RCC 7860 (cell line): ENCODE measurements at places on chromosomes 1 and 21.

DNA sequence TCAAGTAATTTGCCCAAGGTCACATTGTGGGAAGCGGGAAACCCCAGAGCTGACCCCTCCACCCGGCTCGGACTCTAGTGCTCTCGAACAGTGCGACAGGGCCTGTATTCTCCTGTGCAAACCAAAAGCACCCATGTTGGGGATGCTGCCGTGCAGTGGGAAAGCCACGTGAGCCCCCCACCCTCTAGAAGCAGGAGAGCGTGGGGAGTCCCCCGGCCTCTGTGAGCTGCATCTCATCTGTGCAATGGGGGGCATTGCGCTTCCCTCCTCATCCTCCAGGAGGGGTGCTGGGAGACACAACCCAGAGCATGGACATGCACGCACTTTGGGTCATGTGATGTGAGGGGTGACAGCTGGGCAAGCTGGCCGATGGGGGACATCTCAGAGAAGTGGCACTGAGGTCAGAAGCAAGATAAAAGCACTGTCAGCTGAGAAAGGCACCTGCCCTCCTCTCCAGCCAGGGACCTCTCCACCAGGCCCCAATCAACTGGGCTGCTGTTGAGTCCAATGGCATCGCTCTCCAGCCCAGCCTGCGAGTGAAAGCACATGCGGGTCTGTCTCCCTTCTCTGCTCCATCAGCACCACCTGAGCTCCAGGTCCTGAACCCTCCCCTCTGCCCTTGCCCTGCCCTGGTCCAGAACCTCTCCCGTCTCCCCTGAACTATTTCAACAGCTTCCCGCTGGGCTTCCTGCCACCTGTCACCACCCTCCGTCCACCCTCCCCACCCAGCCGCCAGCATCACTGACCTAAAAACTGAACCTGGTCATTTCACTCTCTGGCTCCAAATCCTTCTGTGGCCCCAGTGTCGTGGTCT, 76.4 kb upstream of the IFFO2 start:
- DNase-seq = no peak

DNA sequence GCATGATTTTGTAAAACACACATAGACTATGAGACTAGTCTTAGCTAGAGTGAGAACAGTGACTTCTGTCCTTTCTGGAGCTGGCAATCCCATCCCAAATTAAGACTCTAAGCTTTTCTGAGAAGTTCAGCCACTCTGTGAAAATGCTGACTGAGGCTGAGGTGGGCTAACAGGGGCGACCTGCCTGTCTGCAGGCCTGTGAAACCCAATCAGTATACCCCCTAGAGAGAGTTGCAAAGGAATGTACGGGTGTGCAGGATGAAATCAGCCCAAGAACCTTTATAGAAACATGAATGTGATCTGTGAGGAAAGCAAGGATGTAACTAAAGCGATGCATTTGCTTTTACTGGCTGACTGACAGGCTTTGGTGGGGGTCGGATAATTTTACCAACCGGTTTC, 16.0 kb upstream of the TBX15 start:
- DNase-seq = no peak

- DNase-seq = no peak
Measured at GRCh38 chr1:17404820-17405219, 32.8 kb downstream of the PADI6 start.

DNA sequence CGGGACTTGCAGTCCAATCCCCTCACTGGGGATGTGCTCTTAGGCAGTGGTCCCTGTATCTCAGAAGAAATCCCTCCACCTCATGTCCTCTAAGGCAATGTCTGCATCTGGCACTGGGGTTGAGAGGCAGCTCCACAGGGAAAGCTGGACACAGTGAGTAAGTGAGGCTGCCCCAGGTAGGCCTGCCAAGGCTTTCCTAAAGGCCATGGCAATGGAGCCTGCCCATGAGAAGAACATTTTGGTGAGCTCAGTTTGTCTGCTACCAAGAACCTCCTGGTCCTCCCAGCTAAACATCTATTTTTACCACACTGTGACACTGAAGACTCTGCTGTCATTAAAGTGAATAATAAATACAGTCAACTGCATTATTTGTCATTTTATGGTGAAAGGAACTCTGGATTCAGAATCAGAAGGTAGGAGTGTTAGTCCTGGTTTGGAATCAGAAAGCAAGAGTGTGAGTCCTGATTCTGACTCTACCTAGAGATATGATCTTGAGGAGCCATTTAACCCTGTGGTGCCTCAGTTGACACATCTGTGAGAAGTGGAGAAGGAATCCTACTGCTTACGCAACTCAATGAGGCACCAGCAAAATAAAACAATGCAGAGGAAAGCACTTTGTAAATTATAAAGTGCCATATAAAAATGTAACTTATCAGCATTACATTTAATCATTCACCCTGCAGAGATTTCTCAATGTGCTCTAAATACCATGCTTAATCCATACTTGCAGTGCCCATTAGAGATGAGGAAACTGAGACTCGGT, 41.0 kb downstream of the TBX15 start:
- no peak for DNase-seq

DNA sequence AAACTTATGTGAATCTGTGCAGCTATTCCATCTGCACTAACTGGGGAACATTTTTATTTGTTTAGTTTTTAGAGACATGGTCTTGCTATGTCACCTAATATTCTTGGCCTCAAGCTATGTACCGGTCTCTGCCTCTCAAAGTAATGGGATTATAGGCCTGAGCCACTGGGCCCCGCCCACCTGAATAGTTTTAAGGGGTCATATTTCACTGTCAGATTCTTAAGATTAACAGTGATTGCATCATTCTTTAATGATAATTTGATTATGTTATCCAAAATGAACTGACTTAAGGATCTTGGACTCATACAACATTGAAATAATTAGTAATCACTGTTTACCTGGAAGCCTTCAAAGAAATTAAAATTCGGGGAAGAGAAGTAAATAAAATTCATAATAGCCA, 12.6 kb upstream of the KLF18 start:
- no peak for DNase-seq

GRCh38 chr1:76949503-76949902, 82.2 kb downstream of the ST6GALNAC5 start:
- peak; percentile 93 for DNase-seq

DNA sequence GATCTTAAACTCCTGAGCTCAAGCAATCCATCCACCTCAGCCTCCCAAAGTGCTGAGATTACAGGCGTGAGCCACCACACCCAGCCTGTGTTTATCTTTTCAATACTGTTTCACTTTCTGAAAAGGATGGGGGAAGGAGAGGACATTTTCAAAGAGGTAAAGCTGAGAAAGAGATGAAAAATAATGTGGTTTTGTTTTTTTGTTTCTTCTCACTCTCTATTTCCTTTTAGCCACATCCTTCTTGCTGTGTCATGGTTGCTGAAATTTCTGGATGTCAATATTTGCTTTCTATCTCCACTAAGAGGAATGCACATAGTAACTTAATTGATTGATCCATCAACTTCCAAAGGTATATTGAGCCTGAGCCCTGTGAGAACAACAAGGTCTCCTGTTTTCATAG, 6.4 kb upstream of the C1orf21 start:
- DNase-seq = no peak

GRCh38 chr1:14017531-14017961, 317.6 kb downstream of the PRDM2 start:
- no peak for DNase-seq

DNA sequence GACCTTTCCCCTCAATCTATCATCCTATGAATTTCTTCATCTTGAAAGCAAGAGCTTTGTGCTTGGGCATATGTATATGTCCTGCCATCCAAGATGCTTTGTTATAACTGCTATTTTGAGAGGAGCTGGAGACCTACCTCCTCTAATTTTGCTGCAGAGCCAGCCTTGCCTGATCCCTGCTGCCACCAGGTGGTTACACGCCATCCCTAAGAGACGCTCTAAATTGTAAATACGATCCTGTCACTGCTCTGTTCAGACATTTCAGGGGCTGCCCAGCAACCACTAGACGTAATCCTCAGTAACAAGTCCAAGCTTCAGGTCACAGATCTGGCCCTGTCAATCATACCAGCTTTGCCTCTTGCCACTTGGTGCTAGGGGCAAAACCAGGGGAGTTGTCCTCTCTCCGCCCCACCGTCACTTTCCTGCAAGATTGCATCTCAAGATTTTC, 32.9 kb downstream of the GPA33 start:
- DNase-seq = peak; percentile 61

- no peak for DNase-seq
Measured at GRCh38 chr1:183218971-183219615, 33.0 kb downstream of the LAMC2 start.

DNA sequence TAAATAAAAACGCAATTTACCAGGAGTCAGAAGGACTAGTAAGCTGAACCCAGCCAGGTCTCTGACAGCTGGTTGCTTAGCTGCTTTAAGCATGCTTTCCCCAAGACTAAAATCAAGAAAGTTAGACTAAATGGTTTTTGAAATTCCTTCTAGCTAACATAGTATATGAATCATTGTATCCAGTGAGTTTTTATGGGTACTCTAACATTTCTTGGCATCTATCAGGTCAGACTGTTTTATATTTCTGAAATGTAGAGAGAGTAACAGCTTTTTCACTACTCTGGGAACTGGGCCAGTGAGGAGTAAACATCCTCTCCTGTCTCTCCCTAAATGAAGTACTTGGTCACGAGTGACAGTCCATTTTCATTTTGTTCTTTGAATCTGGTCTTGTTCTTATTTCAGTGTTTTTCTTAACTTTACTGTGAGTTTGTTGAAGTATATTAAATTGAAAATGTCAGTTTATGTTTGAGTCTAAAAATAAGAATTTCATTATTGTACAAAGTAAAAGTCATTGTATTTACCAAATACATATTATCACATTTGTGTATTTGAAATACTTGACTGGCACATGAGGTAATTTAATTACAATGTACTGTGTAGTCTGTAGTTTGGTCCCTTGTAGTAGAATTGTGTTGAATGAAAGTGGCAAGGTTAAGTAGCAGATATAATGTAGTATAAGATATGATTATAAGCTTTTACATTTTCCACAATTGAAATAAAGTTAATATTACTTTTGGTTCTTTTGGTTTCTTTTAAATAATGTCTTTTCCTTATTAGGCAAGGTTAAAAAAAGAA, 47.6 kb downstream of the PKN2 start:
- DNase-seq = peak; percentile 60

GRCh38 chr1:191085121-191085520, 607.5 kb upstream of the BRINP3 start:
- no peak for DNase-seq

- no peak for DNase-seq
Measured at GRCh38 chr21:16086121-16086520, 356.3 kb downstream of the USP25 start.

GRCh38 chr1:61743716-61744580, 1.7 kb downstream of the PATJ start:
- DNase-seq = no peak

DNA sequence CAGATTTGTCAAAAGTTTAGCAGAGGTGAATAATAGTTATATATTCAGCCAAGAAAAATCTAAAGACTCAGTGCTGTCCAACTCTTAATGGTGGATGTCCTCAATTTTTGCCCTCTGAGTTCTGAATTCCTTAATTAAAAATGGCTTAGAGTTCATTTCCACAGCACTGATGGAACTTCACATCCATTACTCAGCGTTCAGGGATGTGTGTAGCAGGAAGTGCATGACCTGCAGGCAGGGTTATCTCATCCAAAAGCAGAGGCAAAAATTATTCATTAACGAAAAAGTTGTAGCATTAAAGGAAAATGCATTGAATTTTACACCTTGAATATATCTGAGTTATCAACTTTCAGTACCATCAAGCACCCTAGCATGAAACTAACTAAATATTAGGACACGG, 96.7 kb downstream of the ZP4 start:
- DNase-seq = peak; percentile 68

DNA sequence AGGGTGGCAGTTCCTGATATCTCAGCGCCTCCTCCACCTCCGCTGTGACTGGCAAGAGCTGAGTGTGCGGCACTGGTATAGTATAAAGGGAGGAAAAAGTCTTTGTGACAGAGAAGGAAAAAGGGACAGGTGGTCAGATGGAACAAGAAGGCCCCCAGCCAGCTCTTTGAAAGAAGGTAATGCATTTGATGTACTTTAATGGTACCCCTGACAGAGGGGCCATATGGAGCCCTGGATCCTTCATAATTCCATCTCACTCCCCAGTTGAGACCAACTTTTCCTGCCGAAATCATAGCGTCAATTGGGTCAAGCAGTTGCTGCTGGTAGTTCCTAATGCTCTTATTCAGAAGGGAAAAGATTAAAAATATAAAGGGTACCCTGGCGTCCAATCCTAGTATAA, 198.2 kb downstream of the ZNF326 start:
- no peak for DNase-seq

- DNase-seq = no peak
Measured at GRCh38 chr1:238991765-238992495, 394.4 kb upstream of the CHRM3 start.

DNA sequence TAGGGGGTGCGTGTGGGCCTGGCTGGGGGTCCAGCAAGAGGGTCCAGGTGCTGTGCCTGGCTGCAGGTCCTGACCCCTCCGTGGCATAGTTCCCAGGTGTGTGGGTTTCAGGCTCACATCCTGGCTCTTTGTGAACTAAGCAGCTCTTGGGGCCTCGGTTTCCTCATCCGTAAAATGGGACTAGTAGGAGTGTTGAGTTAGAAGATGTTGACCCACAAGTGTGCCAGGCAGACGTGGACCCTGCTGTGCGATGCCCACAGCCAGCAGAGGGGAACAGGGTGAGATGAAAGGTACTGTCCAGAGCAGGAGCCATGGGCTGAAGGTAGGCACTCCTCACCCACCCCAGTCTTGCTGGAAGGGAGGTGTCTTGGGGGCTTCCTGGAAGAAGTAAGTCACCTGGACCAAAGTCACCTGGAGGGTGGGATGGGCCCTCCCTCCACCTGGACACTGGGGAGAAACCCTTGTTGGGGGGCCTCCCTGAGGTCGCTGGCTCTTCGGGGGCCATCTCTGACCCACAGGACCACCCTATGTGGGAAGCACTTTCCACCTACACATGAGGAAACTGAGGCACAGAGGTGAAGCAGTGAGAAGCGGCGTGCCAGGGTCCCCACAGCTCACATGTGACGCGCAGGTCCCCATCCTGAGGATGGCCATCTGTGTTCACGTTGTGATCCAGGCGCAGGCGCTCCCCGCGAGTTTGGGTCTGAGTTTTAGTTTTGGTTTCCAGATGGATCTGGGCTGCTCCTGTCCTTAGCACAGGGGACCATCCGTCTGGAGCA, 1.4 kb downstream of the ARHGEF16 start:
- DNase-seq = no peak
